ENCODE measurements at places on chromosomes 16 and 17.

DNA sequence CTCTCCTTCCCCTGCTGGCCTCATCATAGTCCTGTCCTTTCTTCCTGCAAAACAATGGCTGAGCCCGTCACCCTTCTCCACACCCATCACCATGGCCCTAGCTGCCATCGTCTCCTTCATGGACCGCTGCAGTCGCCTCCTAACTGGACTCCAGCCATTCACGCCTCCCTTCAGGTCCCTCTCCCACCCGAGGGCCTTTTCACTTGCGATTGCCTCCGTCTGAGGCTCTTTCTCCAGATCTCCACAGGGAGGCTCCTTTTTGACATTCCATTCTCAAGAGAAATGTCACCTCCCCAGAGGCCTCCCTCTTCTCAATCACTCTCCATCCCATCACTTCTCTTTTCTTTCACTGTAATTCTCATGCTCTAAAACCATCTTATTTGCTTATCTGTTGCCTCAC lies 23.5 kb downstream of the GSG1L start:
- no peak for DNase-seq

- DNase-seq = no peak
Observed at GRCh38 chr17:8254881-8255280, 5.8 kb downstream of the PFAS start.

DNA sequence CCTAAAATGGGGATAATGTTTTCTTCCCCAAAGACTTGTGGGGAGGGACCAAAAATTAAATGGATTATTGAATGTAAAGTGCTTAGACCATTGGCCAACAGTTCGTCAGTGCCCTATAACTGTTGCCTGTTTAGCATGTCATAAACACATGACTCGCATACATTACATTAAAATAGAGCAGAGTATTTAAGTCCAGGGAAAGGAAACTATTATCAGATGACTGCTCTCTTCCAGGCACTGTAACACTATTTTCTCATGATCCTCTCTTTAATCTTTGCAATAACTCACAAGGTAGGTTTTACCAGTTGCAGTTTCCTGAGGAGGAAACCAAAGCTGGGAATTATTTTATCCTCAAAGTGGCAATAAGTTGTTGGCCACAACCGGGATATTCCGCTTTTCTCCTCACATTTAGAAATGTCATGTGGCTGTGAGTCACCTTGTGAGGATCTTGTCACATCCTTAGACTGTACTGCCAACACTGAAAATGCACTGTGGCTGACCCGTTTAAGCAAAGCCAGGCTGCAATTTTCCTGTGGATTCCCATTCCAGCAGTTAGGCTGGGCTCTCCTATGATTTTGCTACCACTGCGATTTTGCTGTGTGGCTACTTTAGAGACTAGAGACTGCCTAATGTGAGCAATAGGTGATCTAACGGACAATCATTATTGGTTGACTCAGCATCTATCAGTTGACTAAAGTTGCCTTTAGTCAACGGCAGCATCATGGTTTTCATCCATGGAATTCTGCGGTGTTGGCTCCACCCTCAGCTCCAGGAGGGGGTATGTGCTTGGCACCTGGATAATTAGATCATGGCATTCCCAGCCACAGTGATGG lies 58.3 kb upstream of the DHX40 start:
- no peak for DNase-seq

GRCh38 chr16:79918916-79919315 lies 318.4 kb upstream of the MAF start:
- DNase-seq = no peak

DNA sequence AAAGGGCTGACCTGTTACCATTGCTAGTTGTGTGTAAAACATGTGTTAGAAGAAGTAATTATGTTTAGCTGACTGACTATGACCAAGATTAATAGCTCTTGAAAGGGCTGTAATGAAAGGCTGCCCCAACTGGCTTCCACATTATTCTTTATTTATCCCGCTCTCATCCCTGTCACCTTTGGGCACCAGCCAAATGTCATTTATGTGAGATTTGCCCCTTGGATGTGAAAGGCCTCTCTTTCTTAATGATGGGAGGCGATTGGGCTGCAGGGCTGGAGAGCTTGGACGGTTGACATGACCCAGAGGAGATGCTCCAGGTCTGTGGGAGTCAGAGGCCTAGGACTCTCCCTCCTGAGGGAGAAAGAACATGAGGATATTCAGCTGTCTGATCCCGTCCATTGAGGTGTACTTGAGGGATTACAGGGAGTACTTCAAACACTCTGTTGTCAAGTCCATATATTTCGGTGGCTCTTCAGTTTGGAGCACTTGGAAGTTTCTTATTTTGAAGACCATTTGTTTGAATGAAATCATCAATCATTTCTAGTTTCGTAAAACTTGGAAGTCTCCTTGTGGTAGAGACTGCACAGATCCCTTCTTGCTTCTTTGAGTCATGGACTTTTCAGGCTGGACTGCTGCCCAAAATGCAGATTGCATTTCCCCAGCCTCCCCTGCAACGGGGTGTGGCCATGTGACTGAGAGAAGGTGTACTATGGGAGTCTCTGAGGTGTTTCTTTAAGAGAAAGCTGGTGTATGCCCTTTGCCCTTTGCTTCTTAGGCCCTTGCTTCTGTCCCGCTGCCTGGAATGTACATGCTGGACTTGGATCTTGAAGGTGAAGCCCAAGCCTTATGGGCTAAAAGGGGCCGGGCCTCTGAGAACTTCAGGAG lies 51.3 kb downstream of the FTO start:
- no peak for DNase-seq

- DNase-seq = no peak
Observed at GRCh38 chr17:31493656-31494155, 102.2 kb downstream of the RAB11FIP4 start.

- DNase-seq = no peak
Observed at GRCh38 chr17:37530420-37530819, 40.7 kb downstream of the DUSP14 start.

GRCh38 chr16:48850097-48850770 lies 240.3 kb upstream of the N4BP1 start:
- no peak for DNase-seq

GRCh38 chr17:48121923-48122664 lies 14.5 kb downstream of the SNX11 start:
- DNase-seq = no peak

- DNase-seq = no peak
Observed at GRCh38 chr17:32256012-32256700, 9.5 kb upstream of the RHBDL3 start.

- DNase-seq = peak; percentile 61
Observed at GRCh38 chr16:84643180-84643583, 5.1 kb upstream of the KLHL36 start.

DNA sequence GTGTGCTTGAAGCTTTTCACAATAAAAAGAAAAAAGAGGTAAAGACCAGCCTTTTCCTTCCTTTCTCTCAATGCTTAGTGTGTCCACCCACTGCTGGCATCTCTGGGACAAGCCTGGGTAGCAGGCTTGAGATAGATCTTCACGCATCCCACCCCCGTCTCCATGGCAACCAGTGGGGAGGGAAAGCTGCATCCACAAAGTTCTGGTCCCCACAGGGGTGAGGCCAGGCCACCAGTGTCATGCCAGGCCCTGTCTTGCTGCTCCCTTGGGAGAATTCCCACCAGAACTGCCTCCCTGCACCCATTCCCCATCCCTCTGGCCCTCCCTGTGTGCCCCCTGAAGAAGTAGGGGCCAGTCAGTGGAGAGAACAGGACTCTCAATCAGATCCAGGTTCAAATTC lies 259.9 kb downstream of the MRTFB start:
- DNase-seq = no peak

- DNase-seq = no peak
Observed at GRCh38 chr17:67831268-67831667, 6.0 kb downstream of the BPTF start.

- DNase-seq = no peak
Observed at GRCh38 chr16:53323924-53324323, 110.3 kb upstream of the RBL2 start.

GRCh38 chr16:11662582-11662981 lies 5.7 kb upstream of the SNN start:
- DNase-seq = no peak

DNA sequence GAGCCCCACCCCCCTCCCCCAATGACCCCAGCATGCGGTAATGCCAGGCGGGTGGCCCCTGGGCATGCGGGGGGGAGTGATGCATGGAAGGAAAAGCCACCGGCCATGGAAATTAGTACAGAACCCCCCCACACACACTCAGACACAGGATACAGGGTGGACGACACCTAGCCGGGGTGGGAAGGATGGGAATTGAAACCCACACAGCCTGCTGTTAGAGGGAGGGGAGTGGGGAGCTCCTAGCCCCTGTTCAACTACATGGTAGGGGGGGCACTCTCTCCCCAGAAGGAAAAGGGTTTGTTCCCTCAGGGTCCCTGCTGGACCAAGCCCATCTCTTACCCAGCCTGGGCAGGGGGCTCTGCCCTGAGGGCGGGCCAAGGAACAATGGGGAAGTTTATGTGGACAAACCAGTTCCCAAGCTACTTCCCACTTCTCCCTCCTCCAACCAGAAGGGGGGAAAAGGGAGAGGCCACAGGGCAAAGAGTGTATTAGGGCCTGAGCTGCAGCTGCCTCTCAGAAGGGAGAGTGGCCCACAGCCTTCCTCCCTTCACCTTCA lies 5.2 kb downstream of the TMUB2 start:
- no peak for DNase-seq

DNA sequence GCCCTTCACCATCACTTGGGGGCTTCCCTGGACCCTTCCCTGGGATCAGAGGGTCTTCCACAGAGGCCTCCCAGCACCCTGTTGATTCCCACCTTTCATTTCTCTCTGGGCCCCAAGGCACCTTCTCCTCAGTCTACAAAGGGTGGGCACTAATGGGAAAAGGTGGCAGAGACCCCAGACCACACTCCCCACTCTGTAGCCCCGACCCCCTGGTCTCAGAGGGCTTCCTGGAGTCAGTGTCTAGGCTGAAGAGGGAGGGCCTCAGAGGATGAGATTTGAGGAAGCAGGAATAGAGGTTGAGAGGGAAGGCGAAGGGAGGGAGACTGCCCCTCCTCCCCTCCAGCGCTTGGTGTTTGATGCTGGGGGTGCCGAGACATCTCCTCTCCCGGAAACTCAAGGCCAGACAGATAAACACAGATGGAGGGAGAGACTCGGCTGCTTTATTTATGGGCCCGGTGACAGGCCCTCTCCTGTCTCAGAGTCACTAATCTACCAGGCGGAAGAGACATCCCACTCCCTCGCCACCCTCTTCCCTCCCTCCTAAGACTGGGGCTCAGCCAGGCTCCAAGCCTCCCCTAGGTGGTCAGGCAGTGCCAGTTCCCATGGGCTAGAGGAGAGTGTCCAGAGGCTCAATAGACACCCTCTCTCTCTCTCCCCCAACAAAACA lies 18.5 kb upstream of the SP2 start:
- DNase-seq = no peak

DNA sequence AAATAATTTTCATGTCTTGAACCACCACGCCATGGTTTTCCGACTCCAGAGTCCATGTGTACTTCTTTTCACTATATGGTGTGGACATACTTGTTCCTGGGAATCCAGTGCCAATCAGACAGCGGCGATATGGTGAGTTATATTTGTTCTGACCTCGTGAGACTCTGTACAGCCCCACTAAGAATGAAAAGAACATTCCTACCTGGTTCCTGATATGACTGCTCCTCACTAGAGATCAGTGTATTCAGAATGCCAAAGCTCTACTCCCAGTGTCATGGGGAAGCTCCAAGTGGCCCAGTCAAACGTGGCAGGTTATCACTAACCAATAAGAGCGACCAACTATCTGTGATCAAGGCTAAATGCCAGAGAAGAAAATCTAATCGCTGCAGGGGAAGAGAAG lies 6.1 kb downstream of the C16orf46 start:
- no peak for DNase-seq

- no peak for DNase-seq
Observed at GRCh38 chr16:63337264-63337663, 1301.0 kb upstream of the CDH8 start.

DNA sequence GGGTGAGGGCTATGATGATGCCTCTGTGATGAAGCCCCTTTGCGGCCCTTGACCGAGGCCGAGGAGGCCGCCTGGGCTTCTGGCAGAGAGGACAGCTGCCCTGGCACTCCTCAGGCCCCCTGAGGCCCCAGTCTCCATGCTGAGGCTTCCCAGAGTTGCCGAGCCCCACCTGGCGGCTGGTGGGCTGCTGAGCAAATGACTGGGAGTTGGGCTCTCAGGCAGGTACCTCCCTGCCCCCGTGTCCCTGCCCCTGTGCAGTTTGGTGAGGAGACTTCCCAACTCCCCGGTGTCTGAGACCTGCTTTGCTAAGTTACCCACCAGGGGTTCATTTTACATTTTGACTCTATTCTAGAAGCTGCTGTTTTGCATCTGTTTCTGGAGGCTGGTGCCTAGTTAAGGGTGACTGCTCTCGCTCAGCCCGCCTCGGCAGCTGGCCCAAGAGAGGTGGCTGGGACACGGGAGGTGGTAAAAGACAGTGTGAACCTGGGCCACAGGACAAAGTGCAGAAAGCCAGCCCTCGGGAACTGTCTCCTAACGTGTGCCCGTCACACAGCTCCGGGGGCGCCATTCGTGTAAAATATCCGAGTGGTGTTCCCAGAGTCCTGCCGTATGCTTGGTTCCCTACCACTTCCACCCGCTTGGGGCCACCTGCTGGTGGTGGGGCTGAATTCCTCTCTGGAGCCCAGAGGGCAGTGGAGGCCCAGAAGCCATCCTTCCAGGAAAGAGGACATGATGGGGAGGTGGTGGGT lies 134.5 kb downstream of the RAB11FIP4 start:
- peak; percentile 74 for DNase-seq

GRCh38 chr17:15085890-15086677 lies 179.0 kb downstream of the PMP22 start:
- no peak for DNase-seq

- no peak for DNase-seq
Observed at GRCh38 chr17:74008196-74008595, 195.3 kb upstream of the RPL38 start.

DNA sequence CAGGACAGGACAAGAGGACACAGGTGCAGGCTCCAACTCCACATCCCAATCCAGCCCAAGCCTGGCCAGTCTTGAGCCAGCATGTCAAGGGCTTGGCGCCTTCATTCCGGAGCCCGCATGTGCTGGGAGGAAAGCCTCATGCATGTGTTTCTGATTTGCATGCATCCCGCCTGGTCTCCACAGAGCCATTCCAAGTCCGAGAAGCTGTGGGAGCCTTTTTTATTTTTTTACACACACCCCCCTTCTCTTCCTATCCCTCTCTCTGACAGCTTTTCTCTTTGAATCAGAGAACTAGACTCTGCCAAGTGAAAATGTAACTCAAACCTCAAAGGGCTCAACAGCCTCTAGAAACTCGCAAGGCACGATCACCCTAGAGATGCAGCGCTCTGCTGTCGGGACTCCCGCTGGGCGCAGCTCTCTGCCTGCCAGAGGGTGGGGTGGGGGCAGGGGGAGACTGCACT lies 45.1 kb downstream of the NOG start:
- no peak for DNase-seq

- no peak for DNase-seq
Observed at GRCh38 chr17:32933881-32934280, 5.9 kb downstream of the TMEM98 start.

- DNase-seq = no peak
Observed at GRCh38 chr16:46607529-46607928, 13.7 kb downstream of the SHCBP1 start.

GRCh38 chr17:77403854-77404253 lies 263.1 kb downstream of the SEC14L1 start:
- no peak for DNase-seq
